ENCODE measurements at places on chromosomes 7 and 10. TPM values are rescaled to one million over a fixed set of nuclear protein-coding genes. Genes with fewer than 3 reads are reported as not detected.

Gene NPTX2
- 9.8 TPM for total RNA-seq

- no peaks in the 10 kb centered on the region for H3K4me1 ChIP-seq
- no peak overlapping the region for H3K27ac ChIP-seq
- H3K27me3 ChIP-seq = no peaks in the 10 kb centered on the region
- DNase-seq = no peak
- no peaks in the 10 kb centered on the region for H3K36me3 ChIP-seq
These were observed 144.3 kb upstream of the DGKB start for GRCh38 chr7:15046861-15047260.

GRCh38 chr10:22690158-22690557, 24.2 kb downstream of the PIP4K2A start:
- H3K27ac ChIP-seq = no peak overlapping the region
- no peaks in the 10 kb centered on the region for H3K4me1 ChIP-seq
- no peak overlapping the region for H3K4me3 ChIP-seq
- DNase-seq = no peak
- H3K36me3 ChIP-seq = no peaks in the 10 kb centered on the region

DNA sequence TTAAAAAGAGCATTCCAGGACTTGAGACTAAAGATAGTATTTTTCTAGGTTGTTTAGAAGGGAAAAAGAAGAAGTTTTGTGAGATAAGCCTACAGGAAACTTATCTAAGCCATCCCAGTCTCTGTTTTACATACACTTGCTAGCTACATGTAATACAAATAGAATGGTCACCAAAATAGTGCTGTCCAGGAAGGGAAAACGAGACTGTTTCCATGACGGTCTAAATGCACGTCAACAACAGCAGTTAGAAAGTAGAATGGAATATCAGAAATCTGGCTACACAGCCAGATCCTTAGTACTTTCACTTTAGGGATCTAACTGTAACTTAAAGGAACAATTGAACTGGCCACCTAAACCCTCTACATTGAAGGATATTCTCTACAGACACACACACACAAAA, 117.6 kb downstream of the TSPAN12 start:
- H3K27me3 ChIP-seq = no peaks in the 10 kb centered on the region
- H3K27ac ChIP-seq = peak overlapping the region; percentile 6
- H3K4me1 ChIP-seq = peaks cover 3% of the 10 kb centered on the region
- DNase-seq = peak; percentile 36
- H3K36me3 ChIP-seq = no peaks in the 10 kb centered on the region
- H3K4me3 ChIP-seq = peak overlapping the region; percentile 33

- H3K4me3 ChIP-seq = no peak overlapping the region
- no peaks in the 10 kb centered on the region for H3K27me3 ChIP-seq
- H3K36me3 ChIP-seq = no peaks in the 10 kb centered on the region
- DNase-seq = no peak
These were observed 213.1 kb downstream of the HECW1 start for GRCh38 chr7:43325595-43325994.

Gene NPC1L1
- 0.06 TPM for total RNA-seq

- H3K4me3 ChIP-seq = no peak overlapping the region
- no peak overlapping the region for H3K27ac ChIP-seq
- no peaks in the 10 kb centered on the region for H3K36me3 ChIP-seq
- H3K27me3 ChIP-seq = no peaks in the 10 kb centered on the region
These were observed 3.8 kb upstream of the GTF2IRD1 start for GRCh38 chr7:74449809-74450397.

DNA sequence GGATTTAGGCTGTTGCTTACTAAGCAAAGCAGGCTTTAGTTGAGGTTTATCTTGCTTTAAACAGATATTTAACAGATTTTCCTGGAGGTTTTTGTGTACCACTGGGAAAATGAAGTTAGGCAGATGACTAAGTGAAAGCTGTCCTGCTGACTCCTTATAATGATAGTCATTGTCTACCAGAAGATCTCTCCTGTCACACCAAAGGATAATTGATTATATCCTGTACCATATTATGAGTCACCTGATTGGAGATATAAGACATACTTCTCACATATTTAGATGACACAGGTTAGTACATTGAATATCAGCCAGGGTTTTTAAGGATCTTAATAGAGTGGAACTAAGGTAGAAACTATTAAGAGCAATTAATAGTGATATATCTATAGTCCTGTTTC, 68.4 kb downstream of the PTEN start:
- no peaks in the 10 kb centered on the region for H3K27me3 ChIP-seq
- H3K4me3 ChIP-seq = no peak overlapping the region
- no peak for DNase-seq
- no peaks in the 10 kb centered on the region for H3K4me1 ChIP-seq
- no peaks in the 10 kb centered on the region for H3K36me3 ChIP-seq

Gene EZH2
- total RNA-seq = 17.4 TPM

GRCh38 chr10:7412928-7413282, 2.1 kb upstream of the SFMBT2 start:
- H3K27me3 ChIP-seq = peaks cover 29% of the 10 kb centered on the region
- peak overlapping the region; percentile 74 for H3K4me3 ChIP-seq
- H3K36me3 ChIP-seq = no peaks in the 10 kb centered on the region
- no peak for DNase-seq

Gene SLC18A3
- total RNA-seq = 5.2 TPM

- no peak overlapping the region for H3K27ac ChIP-seq
- H3K27me3 ChIP-seq = no peaks in the 10 kb centered on the region
These were observed 59.9 kb downstream of the MAP3K8 start for GRCh38 chr10:30493609-30494530.

GRCh38 chr10:71429304-71429703, 32.6 kb downstream of the CDH23 start:
- H3K36me3 ChIP-seq = no peaks in the 10 kb centered on the region
- H3K27ac ChIP-seq = no peak overlapping the region
- H3K4me3 ChIP-seq = no peak overlapping the region

DNA sequence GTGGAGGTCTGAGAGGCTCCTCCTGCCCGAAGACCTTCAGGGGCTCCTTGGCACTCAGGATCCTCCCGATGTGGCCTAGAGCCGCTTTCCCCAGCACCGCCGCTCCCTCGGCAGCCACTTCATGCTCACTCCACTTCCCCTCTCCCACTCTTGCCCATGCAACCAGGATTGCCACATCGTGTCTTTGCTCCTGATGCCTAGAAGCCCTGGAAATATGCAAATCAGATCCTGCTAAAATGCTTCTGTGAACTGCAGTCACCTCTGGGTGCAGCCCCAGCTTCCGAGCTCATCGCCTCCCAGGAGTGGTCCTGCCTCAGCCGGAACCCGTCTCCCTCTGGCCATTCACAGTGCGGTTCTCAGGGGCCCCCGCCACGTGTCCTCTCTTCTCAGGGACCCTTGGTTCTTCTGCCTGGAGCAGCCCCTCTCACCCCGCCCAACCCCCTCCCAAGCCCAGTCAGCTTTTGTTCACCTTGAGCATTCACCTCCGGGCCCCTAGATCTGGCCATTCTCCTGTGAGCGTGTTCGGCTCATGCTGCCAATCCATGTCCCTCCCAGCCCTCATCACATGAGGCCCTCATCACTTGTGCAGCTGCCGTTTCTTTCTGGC, 175.5 kb downstream of the ADARB2 start:
- peaks cover 17% of the 10 kb centered on the region for H3K4me1 ChIP-seq
- no peak overlapping the region for H3K27ac ChIP-seq
- H3K36me3 ChIP-seq = no peaks in the 10 kb centered on the region
- no peaks in the 10 kb centered on the region for H3K27me3 ChIP-seq
- no peak for DNase-seq

Gene NEUROD6
- 8.0 TPM for total RNA-seq

GRCh38 chr7:148964483-148965267, 63.6 kb downstream of the PDIA4 start:
- H3K4me3 ChIP-seq = peak overlapping the region; percentile 70
- no peaks in the 10 kb centered on the region for H3K27me3 ChIP-seq
- peak overlapping the region; percentile 53 for H3K27ac ChIP-seq
- H3K4me1 ChIP-seq = peaks cover 16% of the 10 kb centered on the region
- DNase-seq = no peak

DNA sequence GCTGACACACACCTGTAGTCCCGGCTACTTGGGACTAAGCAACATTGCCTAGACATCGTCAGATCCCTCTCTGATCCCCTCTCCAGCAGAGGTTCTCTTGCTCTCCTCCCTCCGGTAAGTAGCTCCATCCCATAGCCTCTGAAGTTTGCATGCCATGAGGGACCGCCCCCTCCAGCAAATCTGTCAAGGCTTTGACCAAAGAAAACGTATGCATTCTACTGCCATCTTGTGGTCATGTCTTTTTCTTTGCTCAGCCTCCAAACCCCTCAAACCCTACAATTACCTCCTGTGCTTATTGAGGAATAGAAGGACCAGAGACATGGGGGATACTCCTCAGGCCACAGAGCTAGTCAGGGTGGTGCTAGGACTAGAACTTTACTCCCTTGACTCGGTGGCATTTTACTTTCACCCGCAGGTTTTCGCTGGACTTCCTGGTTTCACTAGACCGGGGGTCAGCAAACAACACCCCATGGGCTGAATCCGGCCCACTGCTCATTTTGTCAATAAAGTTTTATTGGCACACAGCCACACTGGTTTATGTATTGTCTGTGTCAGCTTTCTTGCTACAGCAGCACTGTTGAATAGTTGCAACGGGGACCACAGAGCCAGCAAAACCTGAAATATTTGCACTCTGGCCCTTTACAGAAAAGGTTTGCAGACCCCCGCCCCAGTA, 202.6 kb upstream of the FOXK1 start:
- DNase-seq = no peak
- H3K36me3 ChIP-seq = no peaks in the 10 kb centered on the region
- H3K27ac ChIP-seq = no peak overlapping the region

DNA sequence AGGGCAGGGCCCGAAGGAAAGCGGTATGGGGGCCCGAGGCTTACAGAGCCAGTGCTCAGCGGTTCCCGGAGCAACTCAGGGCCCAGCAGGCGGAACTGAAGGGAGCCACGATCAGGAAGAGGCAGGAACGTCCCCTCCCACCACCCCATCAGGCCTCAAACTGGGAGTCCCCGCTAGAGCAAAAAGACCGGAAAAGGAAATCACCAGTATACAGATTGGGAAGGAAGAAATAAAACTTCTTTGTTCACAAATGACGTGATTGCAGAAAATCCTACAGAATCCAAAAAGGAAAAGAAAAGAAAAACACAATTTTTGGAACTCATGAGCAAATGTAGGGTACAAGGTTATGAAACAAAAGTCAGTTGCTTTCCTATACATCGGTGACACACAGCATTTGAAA, 21.6 kb upstream of the ZFAND2A start:
- H3K27ac ChIP-seq = peak overlapping the region; percentile 45
- no peaks in the 10 kb centered on the region for H3K36me3 ChIP-seq
- no peak for DNase-seq
- H3K27me3 ChIP-seq = peaks cover 7% of the 10 kb centered on the region
- no peak overlapping the region for H3K4me3 ChIP-seq
- no peaks in the 10 kb centered on the region for H3K4me1 ChIP-seq

DNA sequence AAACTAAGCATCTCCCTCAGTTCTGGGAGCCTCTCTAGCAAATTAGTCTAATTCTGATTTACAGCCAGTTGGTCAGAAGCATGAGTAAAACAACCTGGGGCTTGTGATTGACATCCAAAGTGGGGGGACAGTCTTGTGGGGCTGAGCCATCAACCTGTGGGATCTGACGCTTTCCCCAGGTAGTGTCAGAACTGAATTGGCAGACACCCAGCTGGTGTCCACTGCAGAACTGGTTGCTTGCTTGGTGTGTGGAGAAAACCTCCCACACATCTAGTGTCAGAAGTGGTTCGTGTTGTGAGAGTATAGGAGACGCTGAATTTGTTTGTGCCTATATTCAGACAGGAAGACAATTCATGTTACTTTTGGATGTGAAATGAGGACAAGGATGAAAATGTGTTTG, 92.2 kb upstream of the PDCD4 start:
- H3K27me3 ChIP-seq = no peaks in the 10 kb centered on the region
- H3K27ac ChIP-seq = no peak overlapping the region
- DNase-seq = no peak

Gene EVX1
- 0.11 TPM for total RNA-seq

Gene BAIAP2L1
- 2.0 TPM for total RNA-seq

GRCh38 chr10:85967594-85967993, 399.0 kb downstream of the GRID1 start:
- no peak overlapping the region for H3K27ac ChIP-seq
- DNase-seq = no peak
- H3K4me1 ChIP-seq = no peaks in the 10 kb centered on the region
- no peaks in the 10 kb centered on the region for H3K36me3 ChIP-seq

GRCh38 chr7:26398427-26398755, 106.7 kb downstream of the SNX10 start:
- H3K4me1 ChIP-seq = peaks cover 18% of the 10 kb centered on the region
- peak; percentile 93 for DNase-seq
- H3K27me3 ChIP-seq = no peaks in the 10 kb centered on the region
- peak overlapping the region; percentile 80 for H3K4me3 ChIP-seq
- H3K27ac ChIP-seq = peak overlapping the region; percentile 95

GRCh38 chr7:150788474-150789269, 11.5 kb downstream of the TMEM176B start:
- DNase-seq = no peak
- H3K4me3 ChIP-seq = no peak overlapping the region
- peaks cover 3% of the 10 kb centered on the region for H3K36me3 ChIP-seq
- no peaks in the 10 kb centered on the region for H3K27me3 ChIP-seq

DNA sequence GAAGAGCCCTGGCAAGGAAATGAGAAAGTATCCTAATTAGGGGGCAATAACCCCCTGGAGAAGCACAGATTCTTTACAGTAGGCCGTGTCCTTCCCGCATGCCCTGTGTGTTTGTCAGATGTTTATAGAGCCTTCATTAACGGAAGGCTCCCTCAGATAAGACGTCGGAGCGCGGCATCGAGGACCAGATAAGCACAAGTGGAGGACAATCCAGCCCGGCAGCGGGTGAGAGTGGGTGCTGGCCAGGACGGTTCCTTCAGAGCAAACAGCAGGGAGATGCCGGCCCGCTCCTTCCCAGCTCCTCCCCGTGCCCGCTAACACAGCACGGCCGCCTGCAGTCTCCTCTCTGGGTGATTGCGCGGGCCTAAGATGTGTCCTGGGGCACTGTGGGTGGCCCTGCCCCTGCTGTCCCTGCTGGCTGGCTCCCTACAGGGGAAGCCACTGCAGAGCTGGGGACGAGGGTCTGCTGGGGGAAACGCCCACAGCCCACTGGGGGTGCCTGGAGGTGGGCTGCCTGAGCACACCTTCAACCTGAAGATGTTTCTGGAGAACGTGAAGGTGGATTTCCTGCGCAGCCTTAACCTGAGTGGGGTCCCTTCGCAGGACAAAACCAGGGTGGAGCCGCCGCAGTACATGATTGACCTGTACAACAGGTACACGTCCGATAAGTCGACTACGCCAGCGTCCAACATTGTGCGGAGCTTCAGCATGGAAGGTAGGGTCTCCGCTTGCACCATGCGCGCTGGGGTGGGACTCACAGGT, at the start of gene GDF2:
GDF2 (plus strand) TSS at position 155 of the 762 bp plus-strand sequence; CDS start at position 370, 215 bp downstream.
- no peak within 1 kb of the TSS for H3K4me3 ChIP-seq
- H3K4me1 ChIP-seq = peaks cover 12% of the 10 kb centered on the region
- no peaks in the 10 kb centered on the region for H3K36me3 ChIP-seq

GRCh38 chr7:51472873-51473272, 156.3 kb upstream of the COBL start:
- H3K27ac ChIP-seq = no peak overlapping the region
- no peak overlapping the region for H3K4me3 ChIP-seq
- DNase-seq = no peak
- peaks cover 34% of the 10 kb centered on the region for H3K4me1 ChIP-seq

- H3K27me3 ChIP-seq = no peaks in the 10 kb centered on the region
- H3K27ac ChIP-seq = no peak overlapping the region
- H3K4me3 ChIP-seq = no peak overlapping the region
- no peaks in the 10 kb centered on the region for H3K4me1 ChIP-seq
- no peak for DNase-seq
- H3K36me3 ChIP-seq = no peaks in the 10 kb centered on the region
These were observed 16.3 kb downstream of the GNG11 start for GRCh38 chr7:93937818-93938217.

GRCh38 chr10:102283488-102283887, 38.2 kb downstream of the GBF1 start:
- no peak for DNase-seq
- no peak overlapping the region for H3K4me3 ChIP-seq
- no peak overlapping the region for H3K27ac ChIP-seq
- no peaks in the 10 kb centered on the region for H3K36me3 ChIP-seq
- no peaks in the 10 kb centered on the region for H3K27me3 ChIP-seq
- H3K4me1 ChIP-seq = peaks cover 4% of the 10 kb centered on the region
